A549 treated with AZD2906 at 1 μM for 4 hours (cell line): ENCODE measurements at places on chromosomes 4 and X. TPM values are rescaled to one million over a fixed set of nuclear protein-coding genes. Genes with fewer than 3 reads are reported as not detected.

Gene HGFAC
- total RNA-seq, result 0.09 to 0.26 TPM (median 0.14 TPM) in 5 replicates

Gene EXOC1L
- total RNA-seq, result not detected in 5 replicates

Gene FAAH2
- 0.06 to 0.54 TPM (median 0.20 TPM) in 5 replicates for total RNA-seq

Gene ASB12
- total RNA-seq, result 0.09 TPM in 1 of 5 replicates, not detected in the others

Gene ATP11C
- 7.3 to 15.3 TPM (median 10.9 TPM) in 5 replicates for total RNA-seq

Gene LEF1
- total RNA-seq, result 0.07 to 0.19 TPM (median 0.12 TPM) in 5 replicates

Gene AKAP14
- total RNA-seq, result 0.08 TPM in 1 of 5 replicates, not detected in the others

Gene TMSB15A
- 0.33 to 0.81 TPM (median 0.56 TPM) in 5 replicates for total RNA-seq

Gene PCDH19
- 0.02 to 0.05 TPM (median 0.03 TPM) in 5 replicates for total RNA-seq
